Left ventricle myocardium inferior (tissue), 1 donor: ENCODE measurements at places on chromosomes 5 and 9. TPM values are rescaled to one million over a fixed set of nuclear protein-coding genes. Genes with fewer than 3 reads are reported as not detected.

DNA sequence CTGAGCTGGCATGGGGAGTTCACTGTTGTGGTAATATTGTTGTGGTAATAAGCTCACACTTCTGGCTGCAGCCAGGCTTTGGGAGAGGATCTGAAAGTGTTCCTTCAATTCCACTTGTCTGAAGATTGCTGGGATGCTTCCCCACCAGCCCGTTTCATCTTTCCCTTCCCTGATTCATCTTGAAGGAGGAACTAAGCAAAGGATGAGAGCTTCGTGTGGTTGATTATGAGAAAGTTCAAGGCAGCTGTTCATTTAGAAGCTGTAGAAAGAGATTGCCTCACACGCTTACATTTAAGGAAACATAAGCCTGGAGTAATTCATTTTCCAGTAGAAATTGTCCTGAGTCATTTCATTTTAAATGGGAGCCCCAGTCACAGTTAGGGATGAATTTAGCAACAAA lies 122.4 kb upstream of the GAS1 start:
- no peak for DNase-seq
- H3K4me3 ChIP-seq = no peak overlapping the region
- H3K36me3 ChIP-seq = no peaks in the 10 kb centered on the region
- peaks cover 7% of the 10 kb centered on the region for H3K4me1 ChIP-seq

GRCh38 chr5:10599862-10600284 lies 36.0 kb downstream of the ANKRD33B start:
- peaks cover 49% of the 10 kb centered on the region for H3K4me1 ChIP-seq
- H3K27me3 ChIP-seq = no peaks in the 10 kb centered on the region
- DNase-seq = no peak
- no peaks in the 10 kb centered on the region for H3K36me3 ChIP-seq

GRCh38 chr5:153400931-153401330 lies 89.5 kb upstream of the GRIA1 start:
- no peak overlapping the region for H3K4me3 ChIP-seq
- H3K4me1 ChIP-seq = no peaks in the 10 kb centered on the region
- no peak overlapping the region for H3K27ac ChIP-seq
- peaks cover 2% of the 10 kb centered on the region for H3K27me3 ChIP-seq
- no peak for DNase-seq
- H3K36me3 ChIP-seq = no peaks in the 10 kb centered on the region

- H3K36me3 ChIP-seq = no peaks in the 10 kb centered on the region
- H3K4me1 ChIP-seq = peaks cover 40% of the 10 kb centered on the region
- H3K27me3 ChIP-seq = no peaks in the 10 kb centered on the region
- no peak overlapping the region for H3K4me3 ChIP-seq
- H3K27ac ChIP-seq = no peak overlapping the region
- no peak for DNase-seq
Measured at GRCh38 chr9:91246846-91247245, 114.9 kb downstream of the AUH start.

- no peaks in the 10 kb centered on the region for H3K4me1 ChIP-seq
- peaks cover 50% of the 10 kb centered on the region for H3K27me3 ChIP-seq
- H3K36me3 ChIP-seq = no peaks in the 10 kb centered on the region
- H3K27ac ChIP-seq = no peak overlapping the region
- no peak overlapping the region for H3K4me3 ChIP-seq
Measured at GRCh38 chr5:139808481-139809330, 13.1 kb downstream of the PSD2 start.

DNA sequence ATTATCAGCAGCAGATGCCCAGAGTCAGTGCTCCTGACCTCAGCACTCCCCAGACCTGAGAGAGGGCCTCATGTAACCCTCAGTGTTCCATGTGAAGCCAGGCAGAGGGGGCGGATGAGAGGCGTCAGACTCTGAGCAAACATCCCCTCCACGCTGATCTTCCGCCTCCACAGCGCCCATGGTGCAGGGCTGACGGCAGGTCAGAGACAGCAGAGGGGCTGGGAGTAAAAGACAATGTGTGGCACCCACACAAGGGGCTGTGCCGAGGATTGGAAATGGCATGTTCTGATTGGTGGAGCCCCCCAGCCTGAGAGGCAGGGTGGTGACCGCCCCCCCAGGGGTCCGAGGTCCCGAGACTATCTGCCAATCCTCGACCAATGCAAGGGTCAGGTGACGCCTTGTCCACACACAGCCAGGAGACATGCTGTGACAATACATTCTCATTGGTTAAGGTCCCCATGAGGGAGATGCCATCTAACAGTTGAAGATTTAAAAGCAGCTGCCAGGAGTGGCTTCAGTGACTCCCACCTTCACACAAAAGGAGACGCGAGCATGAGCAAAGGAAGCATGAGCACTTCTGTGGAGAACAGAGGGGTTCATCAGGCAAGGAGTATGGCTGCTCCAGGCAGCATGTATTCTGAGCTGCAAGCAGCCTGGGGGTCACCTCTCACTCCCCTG lies 19.3 kb upstream of the SLC25A51 start:
- H3K27ac ChIP-seq = peak overlapping the region; percentile 62
- no peak for DNase-seq
- H3K4me3 ChIP-seq = no peak overlapping the region
- H3K4me1 ChIP-seq = peaks cover 45% of the 10 kb centered on the region
- no peaks in the 10 kb centered on the region for H3K27me3 ChIP-seq

DNA sequence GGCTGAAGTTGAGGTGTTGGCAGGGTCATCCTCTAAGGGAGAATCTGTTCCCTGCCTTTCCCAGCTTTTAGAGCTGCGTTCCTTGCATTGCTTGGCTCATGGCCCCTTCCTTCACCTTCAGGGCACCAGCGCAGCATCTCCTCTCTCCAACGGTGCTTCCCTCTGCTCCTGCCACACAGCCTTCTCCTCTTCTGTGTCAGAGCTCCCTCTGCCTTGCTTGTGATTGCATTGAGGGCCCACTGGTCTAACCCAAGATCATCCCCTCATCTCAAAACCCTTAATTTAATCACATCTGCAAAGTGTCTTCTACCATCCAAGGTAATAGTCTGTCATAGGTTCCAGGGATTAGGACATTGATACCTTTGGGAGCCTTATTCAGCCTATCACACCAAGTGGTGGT lies 205.7 kb upstream of the TBCA start:
- H3K27ac ChIP-seq = no peak overlapping the region
- no peaks in the 10 kb centered on the region for H3K36me3 ChIP-seq
- no peak for DNase-seq

DNA sequence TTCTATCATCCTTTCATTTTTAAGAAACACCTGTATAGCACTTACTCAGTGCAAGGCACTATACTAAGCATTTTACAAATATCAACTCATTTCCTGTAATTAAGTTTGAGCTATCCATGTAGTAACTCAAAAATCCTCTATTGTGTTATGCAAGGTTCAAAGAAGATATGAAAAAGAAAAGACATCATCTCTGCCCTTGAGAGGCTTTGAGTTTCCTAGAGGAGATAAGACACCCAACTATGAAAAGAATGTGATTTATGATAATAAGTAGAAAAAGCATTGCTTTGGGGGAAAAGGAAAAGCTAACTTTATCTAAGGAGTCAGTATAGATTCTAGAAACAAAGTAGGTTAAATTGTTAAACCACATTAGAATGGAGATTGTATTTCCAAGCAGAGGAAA lies 14.2 kb upstream of the ZNF608 start:
- H3K4me1 ChIP-seq = no peaks in the 10 kb centered on the region
- no peaks in the 10 kb centered on the region for H3K36me3 ChIP-seq
- H3K27me3 ChIP-seq = no peaks in the 10 kb centered on the region
- H3K27ac ChIP-seq = no peak overlapping the region
- no peak overlapping the region for H3K4me3 ChIP-seq

DNA sequence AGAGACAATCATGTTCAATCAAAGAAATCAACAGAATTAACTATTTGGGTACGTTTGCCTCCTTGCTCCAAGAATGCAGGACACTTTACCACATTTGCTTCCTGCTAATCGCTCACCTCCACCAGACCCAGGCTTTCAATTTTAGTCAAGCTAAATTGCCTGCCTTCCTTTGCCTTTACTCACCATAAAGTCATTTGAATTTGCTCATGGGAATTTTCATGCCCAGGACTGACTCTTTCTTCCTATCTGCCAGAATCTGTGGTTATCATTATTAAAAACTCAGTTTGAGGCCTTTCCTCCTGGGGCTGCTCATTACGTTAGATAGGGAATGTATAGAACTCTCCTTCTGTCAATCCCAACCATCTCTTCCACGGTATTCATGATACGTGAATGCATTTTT lies 1935.3 kb upstream of the WWC1 start:
- no peak overlapping the region for H3K27ac ChIP-seq
- DNase-seq = no peak
- no peak overlapping the region for H3K4me3 ChIP-seq

DNA sequence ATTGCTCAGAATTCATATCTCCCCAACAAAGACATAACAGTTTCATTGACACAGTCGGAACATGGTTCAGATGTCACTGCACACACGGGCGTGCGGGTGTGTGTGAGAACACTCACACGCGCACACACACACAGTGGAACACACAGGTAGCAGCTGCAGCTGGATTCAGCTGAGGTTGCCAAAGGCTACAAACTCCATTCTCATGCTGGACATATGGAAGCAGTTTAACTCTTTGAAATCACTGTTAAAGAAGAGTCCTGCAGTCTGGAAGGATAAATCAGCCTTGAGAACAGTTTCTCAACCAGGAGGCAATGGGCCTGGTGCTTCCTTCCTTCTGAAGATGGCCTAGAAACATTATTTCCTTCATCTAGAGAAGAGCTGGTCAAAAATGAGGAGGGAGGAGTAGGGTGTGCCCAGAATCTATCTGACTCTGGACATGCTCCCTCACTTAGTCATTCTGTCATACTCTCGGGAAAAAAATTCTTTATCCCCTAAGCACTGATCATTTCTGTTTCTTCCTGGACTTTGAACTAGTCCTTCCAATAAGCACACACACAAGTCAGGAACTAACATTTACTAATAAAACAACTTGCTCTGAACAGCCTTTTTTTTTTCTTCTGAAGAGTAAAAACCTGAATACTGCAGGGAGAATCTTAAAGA lies 160.6 kb downstream of the ZDHHC21 start:
- peaks cover 29% of the 10 kb centered on the region for H3K4me1 ChIP-seq
- no peak for DNase-seq
- no peak overlapping the region for H3K27ac ChIP-seq
- no peaks in the 10 kb centered on the region for H3K36me3 ChIP-seq
- no peak overlapping the region for H3K4me3 ChIP-seq

GRCh38 chr5:79109527-79110492 lies 1.8 kb upstream of the BHMT start:
- no peak overlapping the region for H3K4me3 ChIP-seq
- H3K27me3 ChIP-seq = peaks cover 91% of the 10 kb centered on the region
- H3K4me1 ChIP-seq = peaks cover 18% of the 10 kb centered on the region
- H3K27ac ChIP-seq = no peak overlapping the region

DNA sequence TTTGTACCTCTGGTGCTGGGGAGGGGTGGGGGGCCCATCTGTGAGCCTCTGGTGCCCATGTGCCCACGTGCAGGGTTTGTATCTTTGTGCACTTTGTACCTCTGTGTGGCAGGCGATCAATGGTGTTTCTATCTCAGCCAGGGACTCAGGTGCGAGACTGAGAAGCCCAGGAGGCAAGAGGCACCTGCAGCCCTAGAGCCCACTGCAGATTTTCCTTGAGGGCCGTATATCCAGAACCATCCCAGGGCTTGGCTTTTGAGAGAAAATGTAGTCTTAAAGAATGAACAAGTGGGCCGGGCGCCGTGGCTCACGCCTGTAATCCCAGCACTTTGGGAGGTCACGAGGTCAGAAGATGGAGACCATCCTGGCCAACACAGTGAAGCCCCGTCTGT lies 52.2 kb upstream of the KCNMB1 start:
- H3K4me3 ChIP-seq = no peak overlapping the region
- peaks cover 23% of the 10 kb centered on the region for H3K27me3 ChIP-seq
- no peaks in the 10 kb centered on the region for H3K4me1 ChIP-seq
- no peaks in the 10 kb centered on the region for H3K36me3 ChIP-seq
- no peak overlapping the region for H3K27ac ChIP-seq

- DNase-seq = no peak
- H3K27me3 ChIP-seq = peaks cover 74% of the 10 kb centered on the region
- H3K4me1 ChIP-seq = no peaks in the 10 kb centered on the region
Measured at GRCh38 chr5:174145821-174146220, 100.3 kb downstream of the NSG2 start.

DNA sequence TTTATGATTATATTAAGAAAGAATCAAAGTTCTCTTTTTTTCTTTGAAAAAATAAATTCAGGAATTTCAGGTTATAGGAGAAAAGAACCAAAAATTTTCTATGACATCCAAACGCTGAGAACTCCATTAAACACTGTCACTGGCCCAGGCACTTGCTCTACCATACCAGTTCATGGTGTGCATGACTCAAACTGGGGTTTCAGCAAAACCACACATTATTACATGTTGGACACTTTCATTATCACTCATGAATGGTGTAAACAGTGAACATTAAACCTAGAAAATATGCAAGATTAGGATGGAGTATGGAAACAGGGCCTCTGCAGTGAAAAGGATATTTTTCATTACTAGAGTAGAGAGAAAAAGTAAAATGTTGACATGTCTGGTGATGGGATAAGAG lies 369.9 kb upstream of the FAM174A start:
- H3K4me3 ChIP-seq = no peak overlapping the region
- H3K27me3 ChIP-seq = no peaks in the 10 kb centered on the region
- H3K36me3 ChIP-seq = no peaks in the 10 kb centered on the region

- H3K27ac ChIP-seq = no peak overlapping the region
- no peaks in the 10 kb centered on the region for H3K4me1 ChIP-seq
- H3K27me3 ChIP-seq = no peaks in the 10 kb centered on the region
- H3K4me3 ChIP-seq = no peak overlapping the region
Measured at GRCh38 chr9:74415995-74416394, 81.1 kb upstream of the RORB start.

DNA sequence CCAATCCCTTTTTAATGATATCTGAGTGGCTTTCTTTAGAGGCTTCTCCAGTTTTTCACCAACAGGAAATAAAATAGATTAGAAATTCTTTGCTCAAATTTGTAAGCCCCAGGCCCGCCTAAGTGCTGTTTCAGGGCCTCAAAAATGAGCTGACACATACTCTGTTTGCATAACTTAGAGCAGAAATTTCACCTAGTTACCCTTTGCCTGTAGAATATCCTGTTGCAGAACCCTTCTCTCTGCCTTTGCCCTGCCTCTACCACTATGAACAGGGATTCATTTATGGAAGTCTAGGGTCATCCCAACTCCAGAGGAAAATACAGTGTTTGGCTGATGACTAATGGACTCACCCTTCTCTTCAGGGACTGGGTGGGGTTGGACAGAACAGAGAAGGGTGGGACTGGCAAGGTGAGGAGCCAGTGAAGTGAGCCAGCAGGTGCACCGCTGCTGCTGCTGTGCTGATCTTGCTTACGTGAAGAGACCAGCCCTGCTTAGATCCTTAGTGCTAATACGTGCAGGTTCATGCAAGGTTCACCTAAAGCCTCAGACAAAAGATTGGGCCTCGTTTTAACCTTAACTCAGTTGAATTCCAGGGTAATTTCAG lies 22.8 kb downstream of the OSTF1 start:
- DNase-seq = no peak
- no peak overlapping the region for H3K4me3 ChIP-seq
- no peaks in the 10 kb centered on the region for H3K36me3 ChIP-seq
- H3K27ac ChIP-seq = no peak overlapping the region

The MED27 gene
- 16.3 TPM for total RNA-seq

The SMIM33 gene
- total RNA-seq = not detected

The MATR3 gene
- total RNA-seq = 121 TPM

The PTGES2 gene
- total RNA-seq = 141 TPM

The SGTB gene
- 7.1 TPM for total RNA-seq

The CD274 gene
- total RNA-seq = 14.7 TPM

The SLC46A2 gene
- not detected for total RNA-seq

The DOK3 gene
- total RNA-seq = 3.3 TPM
